Spinal cord (tissue), 10 donors: ENCODE measurements at places on chromosomes 6 and 20.

GRCh38 chr6:100138346-100139022 lies 144.5 kb upstream of the MCHR2 start:
- no peak for DNase-seq

GRCh38 chr6:139364302-139364981 lies 10.0 kb downstream of the CITED2 start:
- DNase-seq = peak; percentile 79

DNA sequence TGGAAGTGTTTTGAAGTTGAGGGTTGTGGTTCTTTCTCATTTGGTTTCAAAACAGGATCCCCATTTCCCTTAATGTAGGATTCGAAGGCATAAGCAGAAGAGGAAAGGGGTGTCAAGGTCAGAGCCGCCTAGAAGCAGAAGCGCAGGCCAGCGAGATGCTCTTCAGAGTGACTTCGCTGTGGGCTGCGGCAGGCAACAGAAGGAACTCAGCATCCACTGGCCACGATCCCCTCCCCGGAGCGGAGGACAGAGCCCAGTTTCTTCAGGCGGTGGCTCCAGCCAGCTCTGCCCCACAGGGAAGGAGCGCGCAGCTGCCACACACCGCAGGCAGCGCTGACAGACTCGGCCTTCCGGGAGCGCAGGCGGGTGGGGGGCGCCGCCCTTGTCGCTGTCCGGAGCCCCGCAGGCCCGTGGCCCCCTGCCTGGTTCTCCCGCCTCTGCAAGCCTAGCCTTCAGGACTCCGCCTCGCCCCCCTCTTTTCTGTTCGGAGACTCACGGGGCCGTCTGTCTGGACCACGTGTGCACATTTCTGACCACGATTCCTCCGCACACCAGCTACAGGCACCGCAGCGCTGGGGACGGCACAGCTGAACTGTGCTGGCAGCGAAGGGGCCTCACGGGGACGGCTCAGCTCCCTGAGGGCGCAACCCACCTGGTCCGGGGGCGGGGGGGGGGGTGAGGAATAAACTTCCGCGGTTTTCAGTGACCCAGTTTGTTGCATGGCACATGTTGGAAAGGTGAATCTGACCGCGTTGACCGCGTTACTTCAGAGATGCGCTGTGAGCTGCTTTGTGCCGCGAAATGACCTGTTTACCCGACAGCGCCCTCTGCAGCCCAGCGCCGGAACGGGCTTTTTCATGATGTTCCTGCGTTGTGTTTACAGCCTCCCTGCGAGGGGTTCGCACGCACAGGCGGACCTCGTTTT lies 26.1 kb downstream of the TTLL2 start:
- peak; percentile 50 for DNase-seq

- DNase-seq = no peak
These were observed 257.8 kb downstream of the BTBD3 start for GRCh38 chr20:12175538-12175937.

- DNase-seq = no peak
These were observed 23.8 kb downstream of the TMEM14B start for GRCh38 chr6:10771371-10771894.
